Calu3 (cell line): ENCODE measurements at places on chromosomes 7 and 10.
A peak's percentile ranks its signal among the peaks of the same experiment; 100 is the strongest.

DNA sequence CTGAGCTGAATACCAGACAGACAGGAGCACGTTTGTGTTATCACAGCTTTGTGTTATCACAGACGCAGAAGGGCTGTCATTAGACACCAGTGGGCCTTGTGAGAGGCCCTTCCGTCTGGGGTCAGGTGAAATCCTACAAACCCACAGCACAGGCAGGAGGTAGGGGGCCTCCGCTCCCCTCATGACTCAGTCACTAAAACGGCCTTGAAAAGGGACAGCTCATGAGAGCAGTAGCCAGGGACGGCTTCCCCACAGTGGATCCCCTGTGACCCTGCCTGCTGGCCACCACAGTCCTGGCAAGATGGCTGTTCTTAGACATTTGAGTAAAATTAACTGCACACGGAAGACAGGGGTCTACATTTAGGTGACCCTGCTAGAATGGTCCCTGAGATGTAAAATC is 215.8 kb upstream of the PPP2R2D start:
- H3K4me3 ChIP-seq = no peak overlapping the region
- no peaks in the 10 kb centered on the region for H3K4me1 ChIP-seq
- no peak overlapping the region for H3K27ac ChIP-seq
- H3K36me3 ChIP-seq = no peaks in the 10 kb centered on the region

GRCh38 chr7:80724249-80724871 is 85.9 kb downstream of the CD36 start:
- no peak for DNase-seq
- H3K27me3 ChIP-seq = no peaks in the 10 kb centered on the region

DNA sequence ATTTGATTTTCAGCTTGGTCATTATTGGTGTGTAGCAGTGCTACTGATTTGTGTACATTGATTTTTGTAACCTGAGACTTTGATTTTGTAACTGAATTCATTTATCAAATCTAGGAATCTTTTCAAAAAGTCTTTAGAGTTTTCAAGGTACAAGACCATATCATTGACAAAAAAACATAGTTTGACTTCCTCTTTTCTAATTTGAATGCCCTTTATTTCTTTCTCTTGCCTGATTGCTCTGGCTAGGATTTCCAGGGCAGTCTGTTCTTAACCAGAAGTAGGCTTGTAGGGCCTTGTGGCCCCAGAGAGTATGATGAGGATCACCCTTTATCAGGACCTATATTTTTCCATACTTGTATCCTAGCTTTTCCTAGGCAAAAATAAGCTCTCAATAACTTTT is 234.5 kb upstream of the FZD1 start:
- DNase-seq = no peak
- no peaks in the 10 kb centered on the region for H3K4me1 ChIP-seq
- H3K36me3 ChIP-seq = no peaks in the 10 kb centered on the region
- H3K27ac ChIP-seq = no peak overlapping the region
- no peaks in the 10 kb centered on the region for H3K27me3 ChIP-seq

GRCh38 chr7:81449105-81449504 is 320.7 kb downstream of the HGF start:
- no peak overlapping the region for H3K27ac ChIP-seq
- H3K4me3 ChIP-seq = no peak overlapping the region
- no peak for DNase-seq
- H3K4me1 ChIP-seq = no peaks in the 10 kb centered on the region
- no peaks in the 10 kb centered on the region for H3K27me3 ChIP-seq

DNA sequence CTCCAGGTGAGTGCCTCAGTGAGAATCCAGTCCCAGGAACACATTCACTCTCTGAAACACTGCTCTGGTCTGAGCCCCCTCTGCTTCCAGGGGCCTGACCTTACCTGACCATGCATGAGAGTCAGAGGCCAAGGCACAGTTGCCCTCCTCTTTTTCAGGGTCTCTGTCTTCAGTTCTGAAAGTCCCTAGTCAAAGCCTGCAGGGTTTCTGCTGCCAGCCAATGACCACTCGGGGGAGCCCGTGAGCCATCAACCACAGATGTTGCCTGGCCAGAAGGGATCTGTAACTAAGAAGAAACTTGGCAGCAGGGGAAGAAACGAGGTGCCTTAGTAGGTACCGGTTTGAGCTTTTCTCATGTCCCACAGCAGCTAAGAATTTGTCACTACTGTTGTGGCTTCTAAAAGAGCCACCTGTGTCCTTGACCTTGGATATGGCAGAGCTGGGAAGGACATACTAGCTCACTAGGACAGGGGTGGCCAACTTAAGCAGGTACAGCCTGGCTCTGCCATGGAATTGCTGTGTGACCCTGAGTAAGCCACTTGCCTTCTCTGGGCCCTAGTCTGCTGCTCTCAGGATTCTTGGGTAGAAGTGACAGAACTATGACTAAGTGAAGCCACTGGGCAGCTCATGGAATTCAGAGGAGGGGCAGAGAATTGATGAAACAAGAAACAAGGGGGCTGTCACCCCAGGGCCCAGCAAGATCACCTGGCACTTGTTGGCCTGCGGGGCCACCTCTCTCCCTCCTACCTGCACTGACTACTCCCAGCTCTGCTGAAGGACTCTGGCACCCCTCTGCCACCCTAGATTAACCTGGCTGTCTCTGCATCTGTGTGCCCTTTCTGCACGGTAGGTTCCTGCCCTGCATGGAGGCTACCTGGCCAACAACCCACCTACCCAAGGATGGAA is 83.8 kb upstream of the GPR26 start:
- no peak overlapping the region for H3K4me3 ChIP-seq
- H3K27me3 ChIP-seq = peaks cover 70% of the 10 kb centered on the region
- H3K4me1 ChIP-seq = no peaks in the 10 kb centered on the region
- no peaks in the 10 kb centered on the region for H3K36me3 ChIP-seq
- H3K27ac ChIP-seq = no peak overlapping the region

DNA sequence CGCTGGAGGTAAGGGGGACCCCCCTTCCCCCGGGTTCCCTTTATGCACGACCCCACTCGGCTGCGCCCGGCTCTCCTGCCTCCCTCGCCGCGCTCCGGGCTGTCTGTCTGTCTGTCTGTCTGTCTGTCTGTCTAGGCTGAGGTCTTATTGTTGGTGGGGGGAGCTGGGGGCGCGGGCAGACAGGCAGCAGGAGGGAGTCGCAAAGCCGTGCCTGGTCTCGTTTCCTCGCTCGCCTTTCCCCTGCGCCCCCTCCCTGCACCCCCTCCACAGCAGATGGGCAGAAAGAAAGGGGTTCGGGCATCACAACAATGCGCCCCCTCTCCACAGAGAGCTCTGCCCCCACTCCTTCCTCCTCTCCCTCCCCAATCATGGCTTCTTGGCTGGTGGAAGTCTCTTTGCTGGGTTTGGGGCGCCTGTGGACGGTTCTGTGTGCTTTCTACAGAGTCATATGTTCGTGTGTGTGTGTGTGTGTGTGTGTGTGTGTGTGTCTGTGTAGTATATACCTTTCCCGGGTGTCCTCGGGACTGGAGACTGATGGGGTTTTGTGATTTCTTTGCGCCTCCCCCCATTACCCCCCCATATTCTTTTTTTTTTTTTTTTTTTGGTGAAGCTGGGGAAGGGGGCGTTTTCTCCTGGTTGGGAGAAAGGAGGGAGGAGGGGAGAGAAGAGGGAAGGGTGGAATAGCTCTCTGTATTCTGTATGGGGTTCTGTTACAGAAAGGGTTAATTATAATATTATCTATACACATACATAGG is 1.9 kb downstream of the AUTS2 start:
- H3K4me1 ChIP-seq = no peaks in the 10 kb centered on the region
- H3K36me3 ChIP-seq = no peaks in the 10 kb centered on the region
- no peak overlapping the region for H3K4me3 ChIP-seq
- no peak overlapping the region for H3K27ac ChIP-seq

GRCh38 chr7:40263752-40264390 is 129.1 kb downstream of the SUGCT start:
- no peak overlapping the region for H3K27ac ChIP-seq
- DNase-seq = no peak
- no peaks in the 10 kb centered on the region for H3K36me3 ChIP-seq
- H3K4me3 ChIP-seq = no peak overlapping the region
- no peaks in the 10 kb centered on the region for H3K27me3 ChIP-seq
- no peaks in the 10 kb centered on the region for H3K4me1 ChIP-seq

GRCh38 chr10:115093776-115094408 is 727 bp downstream of the ATRNL1 start:
- H3K36me3 ChIP-seq = peaks cover 27% of the 10 kb centered on the region
- no peaks in the 10 kb centered on the region for H3K4me1 ChIP-seq
- H3K4me3 ChIP-seq = peak overlapping the region; percentile 71

DNA sequence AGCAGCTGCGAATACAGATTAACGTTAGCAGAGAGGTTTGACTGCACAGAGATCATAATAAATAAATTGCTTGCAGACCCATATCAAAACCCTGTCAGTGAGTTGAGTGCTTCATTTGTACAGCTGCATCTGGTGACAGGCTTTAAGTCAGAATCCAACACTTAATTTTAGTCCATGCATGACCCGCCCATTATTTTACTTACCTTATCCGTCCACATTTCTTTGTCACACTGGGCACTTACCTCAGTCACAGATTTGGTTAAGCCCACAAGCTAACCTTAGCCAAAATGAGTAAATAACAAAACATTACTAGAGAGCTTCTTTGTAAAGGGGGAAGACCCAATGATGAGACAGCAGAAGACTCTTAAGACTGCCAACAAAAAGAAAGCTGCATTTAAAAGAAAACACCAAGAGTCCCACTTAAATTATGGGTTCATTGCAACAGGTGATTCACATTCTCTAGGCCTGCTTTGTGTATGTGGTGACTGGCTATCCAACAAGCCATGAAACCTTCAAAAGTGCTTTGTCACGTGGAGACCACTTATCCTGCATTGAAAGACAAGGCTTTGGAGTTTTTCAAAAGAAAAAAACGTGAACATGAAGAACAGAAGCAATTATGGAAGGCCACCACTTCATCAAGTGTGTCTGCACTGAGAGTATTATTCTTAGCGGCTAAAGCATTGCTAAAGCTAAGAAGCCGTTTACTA is 32.2 kb downstream of the PHTF2 start:
- DNase-seq = no peak
- H3K36me3 ChIP-seq = no peaks in the 10 kb centered on the region
- H3K27me3 ChIP-seq = no peaks in the 10 kb centered on the region
- no peaks in the 10 kb centered on the region for H3K4me1 ChIP-seq
- H3K4me3 ChIP-seq = no peak overlapping the region
- no peak overlapping the region for H3K27ac ChIP-seq

- no peaks in the 10 kb centered on the region for H3K4me1 ChIP-seq
- H3K27me3 ChIP-seq = no peaks in the 10 kb centered on the region
- H3K27ac ChIP-seq = no peak overlapping the region
- DNase-seq = no peak
These were observed 181.6 kb downstream of the PHTF2 start for GRCh38 chr7:77980087-77980713.

DNA sequence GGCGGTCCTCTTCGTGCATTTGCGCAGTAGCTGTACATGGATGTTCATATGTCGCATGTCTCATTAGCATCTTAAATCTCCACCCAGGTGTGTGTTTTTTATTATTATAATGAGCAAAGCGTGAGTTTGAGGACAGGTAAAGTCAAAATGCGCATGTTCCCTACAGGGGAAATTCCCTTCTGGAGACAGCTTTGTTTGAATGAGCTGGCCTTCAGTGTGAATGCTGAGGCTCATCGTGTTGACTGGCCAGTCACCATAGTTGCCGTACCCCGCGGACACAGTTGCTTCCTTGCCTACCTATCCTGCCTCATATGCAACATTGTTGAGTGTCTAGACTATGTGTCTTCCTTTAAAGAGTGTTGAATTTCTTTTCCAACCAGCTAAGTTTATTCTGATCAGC is 13.6 kb downstream of the LYZL1 start:
- peaks cover 8% of the 10 kb centered on the region for H3K27me3 ChIP-seq
- H3K27ac ChIP-seq = no peak overlapping the region
- H3K4me1 ChIP-seq = peaks cover 6% of the 10 kb centered on the region

DNA sequence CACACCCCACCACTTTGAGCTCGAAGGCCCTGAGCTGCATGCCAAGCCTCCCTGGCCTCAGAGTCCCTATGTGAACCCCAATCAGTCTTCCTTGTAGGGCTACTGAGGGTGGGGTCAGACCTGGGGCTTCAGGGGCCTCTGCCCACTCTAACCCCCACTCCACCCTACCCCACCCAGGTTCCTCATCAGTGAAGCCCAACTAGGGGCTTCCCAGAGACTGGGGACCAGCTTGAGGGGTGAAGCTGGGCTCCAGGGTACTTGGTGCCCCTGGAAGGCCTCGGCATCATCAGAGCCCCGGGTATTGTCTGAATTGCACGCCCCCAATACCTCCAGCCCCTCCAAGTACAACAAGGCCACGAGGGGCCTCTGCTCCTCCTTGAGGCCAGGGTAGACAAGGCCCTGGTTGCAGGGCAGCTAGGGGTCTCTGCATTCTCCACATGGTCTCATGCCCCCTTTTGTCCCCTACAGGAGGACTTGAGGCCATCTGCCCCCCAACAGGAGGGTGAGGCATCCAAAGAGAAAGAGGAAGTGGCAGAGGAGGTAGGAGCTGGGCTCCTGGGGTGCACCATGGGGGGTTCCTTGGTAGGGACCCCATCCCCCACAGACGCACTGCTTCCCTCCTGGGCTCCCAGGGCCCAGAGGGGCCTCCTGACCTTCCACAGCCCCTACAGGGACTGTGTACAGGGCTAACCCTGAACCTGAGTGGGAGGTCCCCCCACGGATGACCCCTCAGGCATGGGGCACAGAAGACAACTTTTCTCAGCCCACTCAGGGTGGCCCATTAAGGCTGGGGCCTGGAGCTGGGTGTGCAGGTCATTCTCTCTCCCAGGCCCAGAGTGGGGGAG is 4.0 kb downstream of the SNCG start:
- H3K36me3 ChIP-seq = peaks cover 6% of the 10 kb centered on the region
- peaks cover 9% of the 10 kb centered on the region for H3K4me1 ChIP-seq
- no peaks in the 10 kb centered on the region for H3K27me3 ChIP-seq
- DNase-seq = no peak

DNA sequence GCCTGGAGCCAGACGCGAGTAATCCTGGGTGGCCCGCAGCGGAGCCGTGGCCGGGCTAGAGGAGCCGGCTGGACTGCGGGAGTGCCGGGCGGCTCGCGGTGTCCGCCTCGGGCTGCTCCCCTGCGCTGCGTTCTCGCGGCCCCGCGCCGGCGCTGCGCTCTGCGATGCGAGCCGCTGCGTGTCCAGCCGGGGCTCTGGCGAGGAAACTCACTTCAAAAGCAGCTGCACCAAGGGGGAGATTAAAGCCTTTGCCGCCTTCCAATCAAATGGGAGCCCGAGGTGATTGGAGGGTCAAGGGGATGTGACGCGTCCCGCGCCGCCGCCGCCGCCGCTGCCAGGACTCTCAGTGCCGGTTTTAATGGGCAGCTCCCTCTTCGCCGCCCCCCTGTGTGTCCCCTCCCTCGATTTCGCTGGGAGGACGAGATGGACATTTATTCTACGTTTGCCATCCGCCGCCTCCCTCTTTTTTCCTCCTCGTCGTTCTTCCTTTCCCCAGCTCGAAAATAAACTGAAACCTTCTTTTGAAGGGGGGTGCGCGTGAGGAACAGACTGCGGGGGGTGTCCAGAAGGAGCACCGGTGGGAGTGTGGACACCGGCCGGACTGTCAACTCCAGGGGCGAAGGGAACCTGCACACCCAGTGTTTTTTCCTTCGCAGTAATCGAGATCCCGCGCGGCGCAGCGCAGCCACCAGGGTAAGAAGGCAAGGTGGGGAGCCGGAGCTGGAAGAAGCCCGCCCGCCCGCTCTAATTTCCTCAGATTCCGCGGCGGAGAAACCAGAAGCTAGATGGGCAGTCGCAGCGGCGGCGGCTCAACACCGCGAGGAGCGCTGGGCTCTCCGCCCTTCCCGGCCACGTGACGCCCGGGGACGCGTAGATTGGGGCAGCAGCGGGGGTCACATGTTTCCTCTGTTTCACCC is at the start of gene ZNF503:
TSS of gene ZNF503 (minus strand) at position 196 of the 917 bp plus-strand sequence. CDS start 345 bp downstream, outside the sequence.
- H3K27ac ChIP-seq = peak within 1 kb of the TSS; percentile 72
- no peaks in the 10 kb centered on the region for H3K27me3 ChIP-seq
- peak within 1 kb of the TSS; percentile 95 for H3K4me3 ChIP-seq
